Neural crest cell (in vitro differentiated cells): ENCODE measurements at places on chromosomes 4 and X.

DNA sequence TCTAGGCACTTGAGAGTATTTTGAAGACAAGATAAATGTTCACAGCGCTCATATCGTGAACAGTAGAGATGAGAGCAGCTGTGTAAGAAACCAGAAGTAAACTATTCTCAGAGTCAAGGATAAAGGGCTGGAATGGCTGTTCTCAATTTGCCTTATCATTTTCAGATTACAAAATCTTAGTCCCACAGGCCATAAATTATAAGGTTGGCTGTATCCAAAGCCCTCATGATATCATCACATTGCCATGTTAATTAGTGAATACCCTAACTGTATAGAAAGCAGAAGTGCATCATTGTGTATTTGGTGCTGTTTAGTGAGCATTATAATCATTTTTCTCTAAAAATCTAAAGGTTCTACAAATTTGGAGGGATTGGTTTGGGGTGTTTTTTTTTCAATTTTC is 168.9 kb upstream of the EDNRA start:
- no peak for DNase-seq

DNA sequence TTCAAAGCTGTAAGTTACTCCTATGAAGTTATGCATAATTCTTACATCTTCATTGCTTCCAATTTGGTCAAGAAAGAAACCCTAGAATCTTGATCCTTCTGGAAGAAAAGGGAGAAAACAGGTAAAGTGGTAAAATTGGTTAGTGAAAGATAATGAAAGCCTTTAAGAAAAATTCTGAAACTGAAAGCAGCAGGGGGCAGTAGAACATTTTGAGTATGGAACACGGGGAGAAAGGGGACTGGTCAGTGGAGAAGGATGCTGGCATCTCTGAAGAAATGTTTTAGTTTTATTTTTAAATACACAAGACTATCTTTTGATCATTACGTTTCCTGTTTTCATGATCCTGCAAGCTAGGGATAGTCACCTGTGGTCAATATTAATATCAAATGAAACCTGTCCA is 54.3 kb downstream of the SLIT2 start:
- DNase-seq, result no peak

DNA sequence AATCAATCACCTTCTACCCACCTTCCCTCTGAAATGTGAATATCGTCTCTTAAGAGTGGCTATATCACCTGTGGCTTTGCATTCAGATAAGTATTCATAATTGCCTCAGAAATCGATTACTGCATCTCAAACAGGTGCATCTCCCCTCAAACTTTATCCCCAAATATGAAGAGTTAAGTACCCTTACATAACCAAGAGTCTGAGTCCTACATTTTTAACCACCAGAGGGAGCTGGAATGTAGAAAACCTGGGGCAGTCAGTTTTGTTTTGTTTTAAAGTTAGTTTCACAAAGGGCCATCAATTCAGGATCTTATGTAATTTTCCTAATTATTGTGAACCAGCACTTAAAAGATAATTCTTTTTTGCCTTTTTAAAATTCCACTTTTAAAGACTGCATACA is 5.7 kb downstream of the TCEANC start:
- no peak for DNase-seq

DNA sequence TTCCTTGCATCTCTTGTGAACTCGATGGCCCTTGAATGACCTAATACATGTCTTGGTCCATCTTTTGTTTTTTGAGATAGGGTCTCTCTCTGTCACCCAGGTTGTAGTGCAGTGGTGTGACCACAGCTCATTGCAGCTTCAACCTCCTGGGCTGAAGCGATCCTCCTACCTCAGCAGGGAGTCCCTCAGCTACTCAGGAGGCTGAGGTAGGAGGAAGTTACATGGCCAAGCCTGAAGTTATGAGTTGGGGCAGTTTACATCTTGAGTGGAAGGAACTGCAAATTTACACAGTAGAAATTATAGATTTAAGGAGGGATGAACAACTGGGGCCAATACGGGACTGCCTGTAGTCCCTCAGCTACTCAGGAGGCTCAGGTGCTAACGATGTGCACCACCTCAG is 97.2 kb upstream of the METTL14 start:
- DNase-seq, result no peak

- no peak for DNase-seq
Observed at GRCh38 chr4:7805533-7806337, 133.9 kb downstream of the AFAP1 start.

GRCh38 chr4:153509724-153510123 is 43.6 kb downstream of the TMEM131L start:
- no peak for DNase-seq

GRCh38 chr4:118773429-118773792 is 62.5 kb downstream of the SEC24D start:
- DNase-seq, result no peak

GRCh38 chrX:147978931-147979330 is 2.2 kb upstream of the FMR1NB start:
- no peak for DNase-seq

GRCh38 chr4:110003401-110004187 is 90.9 kb downstream of the EGF start:
- DNase-seq, result no peak

DNA sequence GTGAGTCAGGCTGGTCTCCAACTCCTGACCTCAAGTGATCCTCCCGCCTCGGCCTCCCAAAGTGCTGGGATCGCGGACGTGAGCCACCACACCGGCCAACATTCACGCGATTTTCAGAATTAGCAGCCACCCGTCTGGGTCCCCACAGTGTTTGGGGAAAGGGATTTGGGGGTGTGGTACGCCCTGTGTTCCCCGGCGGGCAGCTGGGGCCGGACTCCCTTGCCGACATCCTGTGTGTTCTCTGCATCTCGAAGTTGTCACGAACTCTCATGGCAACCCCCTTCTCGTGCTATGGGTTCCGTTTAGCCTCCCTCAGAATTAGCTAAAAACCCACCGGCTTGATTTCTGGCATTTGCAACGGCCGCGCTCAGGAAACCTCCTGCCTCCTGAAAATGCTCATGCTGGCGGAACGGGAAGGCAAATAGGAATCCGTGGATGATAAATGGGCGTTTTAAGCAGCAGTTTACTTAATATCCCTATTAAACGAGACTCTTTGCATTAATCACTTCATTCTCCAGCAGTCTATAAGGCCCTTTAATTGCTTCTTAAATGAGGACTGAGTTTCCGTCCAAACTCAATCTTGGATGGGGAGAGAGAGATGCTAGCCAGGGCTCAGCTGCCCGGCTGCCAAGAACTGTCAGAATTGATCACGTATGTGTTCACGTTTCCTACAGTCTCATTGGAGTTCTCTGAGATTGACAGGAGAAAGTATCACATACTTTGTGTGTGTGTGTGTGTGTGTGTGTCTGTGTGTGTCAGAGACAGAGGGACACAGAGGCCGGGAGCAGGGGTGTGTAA is 78.9 kb upstream of the PPP2R3B start:
- no peak for DNase-seq

GRCh38 chr4:150181536-150181935 is 103.3 kb downstream of the DCLK2 start:
- no peak for DNase-seq

- no peak for DNase-seq
Observed at GRCh38 chr4:88891636-88892035, 165.3 kb downstream of the FAM13A start.

DNA sequence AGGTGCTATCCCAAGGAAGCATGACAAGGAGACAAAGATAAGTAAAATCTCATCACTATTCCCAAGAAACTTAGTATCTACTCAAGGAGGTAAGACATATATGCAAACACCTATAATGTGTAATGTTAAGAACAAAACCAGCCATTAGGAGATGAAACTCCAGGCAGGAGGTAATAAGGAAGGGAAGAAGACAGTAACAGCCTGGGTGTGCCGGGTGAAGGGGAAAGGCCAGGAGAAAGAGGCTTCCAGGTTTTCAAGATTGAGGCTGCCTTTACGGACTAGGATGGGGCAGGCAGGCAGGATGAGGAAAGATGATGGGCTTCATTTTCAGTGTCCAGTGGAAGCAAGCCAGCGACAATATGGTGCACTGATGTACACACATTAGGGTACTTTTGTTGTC is 62.5 kb downstream of the LEF1 start:
- DNase-seq, result no peak

- DNase-seq, result no peak
Observed at GRCh38 chr4:184349283-184350039, 124.9 kb downstream of the IRF2 start.

- no peak for DNase-seq
Observed at GRCh38 chr4:748461-748860, 42.8 kb downstream of the PCGF3 start.

DNA sequence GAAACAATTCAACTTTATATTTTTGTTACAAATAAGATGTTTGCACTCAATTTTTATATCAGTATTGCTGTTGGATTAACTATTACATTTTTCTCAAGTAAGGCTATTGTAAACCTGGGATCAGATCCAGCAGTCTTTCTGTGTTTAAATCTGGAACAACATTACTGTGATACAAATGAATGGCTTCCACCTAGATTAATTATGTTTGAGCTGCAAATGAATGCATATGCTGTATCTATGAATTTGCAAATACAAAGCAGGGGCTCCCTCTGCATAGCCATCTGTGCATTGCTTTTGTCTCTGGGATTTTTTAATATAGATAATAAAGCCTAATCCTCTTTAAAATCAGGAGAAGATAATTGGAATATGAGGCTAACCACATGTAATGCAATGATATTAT is 69.8 kb upstream of the NEIL3 start:
- no peak for DNase-seq

- peak; percentile 15 for DNase-seq
Observed at GRCh38 chr4:3073158-3074077, 920 bp downstream of the HTT-AS start.

GRCh38 chr4:137370679-137371078 is 161.6 kb downstream of the PCDH18 start:
- no peak for DNase-seq

GRCh38 chr4:4480205-4480604 is 61.6 kb downstream of the STX18 start:
- DNase-seq, result no peak

DNA sequence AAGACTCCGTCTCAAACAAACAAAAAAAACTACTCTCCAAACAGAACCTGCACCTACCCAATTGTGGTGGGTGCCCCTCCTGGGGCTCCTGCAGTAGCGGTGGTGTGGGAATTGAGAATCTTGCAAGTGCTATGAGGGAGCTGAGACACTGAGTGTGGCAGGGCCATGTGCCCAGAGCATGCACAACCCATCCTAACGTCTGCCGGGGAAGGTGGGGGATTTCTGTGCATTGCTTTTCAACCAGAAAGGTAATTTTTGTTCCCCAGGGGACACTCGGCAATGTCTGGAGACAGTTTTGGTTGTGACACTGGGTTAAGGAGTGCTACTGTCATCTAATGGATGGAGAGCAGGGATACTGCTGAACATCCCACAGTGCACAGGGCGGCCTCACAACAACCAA is 35.7 kb downstream of the TBL1X start:
- no peak for DNase-seq

- no peak for DNase-seq
Observed at GRCh38 chrX:153572601-153573000, 26.3 kb downstream of the CCNQ start.

- DNase-seq, result no peak
Observed at GRCh38 chr4:62204136-62204535, 1004.0 kb downstream of the ADGRL3 start.

DNA sequence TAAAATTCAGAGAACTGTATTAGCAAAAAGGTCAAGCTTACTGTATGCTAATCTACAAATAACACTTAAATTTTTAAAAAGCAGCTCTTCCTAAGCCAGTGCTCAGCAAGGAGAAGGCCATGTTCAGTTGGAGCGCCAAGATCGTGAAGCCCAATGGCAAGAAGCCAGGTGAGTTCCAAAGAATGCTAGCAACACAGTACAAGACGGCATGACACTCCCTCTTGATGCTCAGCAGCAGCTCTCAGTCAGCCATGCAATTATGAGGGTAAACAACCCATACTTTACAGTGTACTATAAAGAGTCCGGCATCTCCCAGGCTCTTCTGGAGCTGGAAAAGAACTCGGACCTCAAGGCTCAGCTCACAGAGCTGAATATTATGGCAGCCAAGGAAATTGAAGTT is 34.9 kb downstream of the STX18 start:
- DNase-seq, result no peak

GRCh38 chr4:66736606-66737005 is 808.7 kb downstream of the CENPC start:
- peak; percentile 14 for DNase-seq

DNA sequence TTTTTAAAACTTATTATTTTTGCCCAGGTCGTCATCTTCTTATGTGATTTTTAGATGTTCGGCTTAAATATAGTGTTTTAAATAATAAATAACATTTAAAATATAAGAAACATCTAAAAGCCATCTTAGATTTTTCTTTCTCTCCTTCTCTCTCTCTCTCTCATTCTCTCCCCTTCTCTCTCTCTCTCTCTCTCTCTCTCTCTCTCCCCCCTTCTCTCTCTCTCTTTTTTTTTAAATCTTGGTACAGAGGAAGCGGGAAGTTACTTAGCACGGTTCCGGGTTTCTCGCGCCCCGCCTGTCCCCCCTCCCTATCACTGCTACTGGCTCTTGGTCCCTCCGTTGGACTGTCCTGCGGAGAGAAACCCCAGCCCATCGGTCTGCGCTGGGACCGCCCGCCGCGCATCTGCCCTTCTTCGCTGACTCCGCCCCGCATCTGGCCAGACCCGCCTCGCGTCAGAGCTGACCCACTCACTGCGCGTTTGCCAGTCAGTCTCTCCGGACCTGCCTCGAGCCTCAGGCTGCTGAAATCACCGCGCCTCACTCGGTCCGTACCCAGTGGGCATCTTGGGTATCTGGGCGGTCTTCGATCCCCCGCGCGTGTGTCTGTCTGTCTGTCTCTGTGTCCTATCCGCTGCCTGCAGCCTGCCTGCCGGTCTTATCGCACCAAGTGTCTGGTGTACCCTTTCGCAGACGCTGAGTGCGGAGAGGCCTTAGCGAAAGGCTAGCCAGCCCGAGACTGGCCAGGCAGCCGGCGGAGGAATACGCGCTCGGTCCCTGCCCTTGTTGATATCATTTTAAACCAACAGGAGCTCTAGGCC is at the start of gene PABPC5:
TSS of gene PABPC5 (plus strand) at position 489 of the 818 bp plus-strand sequence. CDS start 739 bp downstream, outside the sequence.
- DNase-seq, result peak; percentile 85

- no peak for DNase-seq
Observed at GRCh38 chr4:141309874-141310273, 89.2 kb downstream of the ZNF330 start.

DNA sequence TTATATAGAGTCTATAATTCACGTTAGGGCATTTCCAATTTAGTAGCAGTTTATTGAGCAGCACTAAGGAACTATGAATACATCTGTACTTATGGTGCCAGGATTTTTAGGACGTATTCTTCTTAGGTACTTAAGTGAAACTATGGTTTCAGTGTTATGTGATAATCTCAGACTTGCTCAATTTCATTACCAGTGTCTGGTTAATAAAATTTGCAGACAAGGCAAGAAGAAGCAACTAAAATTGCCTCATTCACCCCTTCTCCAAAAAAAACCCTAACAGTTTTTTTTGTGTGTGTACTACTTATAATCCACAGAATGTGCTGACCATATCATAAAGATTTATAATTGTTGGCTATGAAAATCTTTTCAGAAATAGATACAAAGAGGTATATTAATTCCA is 6.0 kb upstream of the CXCL10 start:
- no peak for DNase-seq

- DNase-seq, result no peak
Observed at GRCh38 chrX:121154858-121155404, 107.5 kb downstream of the GLUD2 start.

- no peak for DNase-seq
Observed at GRCh38 chrX:28969126-28969525, 381.9 kb downstream of the IL1RAPL1 start.
